ENCODE measurements at places on chromosomes 7 and 10.
A peak's percentile ranks its signal among the peaks of the same experiment; 100 is the strongest.

DNA sequence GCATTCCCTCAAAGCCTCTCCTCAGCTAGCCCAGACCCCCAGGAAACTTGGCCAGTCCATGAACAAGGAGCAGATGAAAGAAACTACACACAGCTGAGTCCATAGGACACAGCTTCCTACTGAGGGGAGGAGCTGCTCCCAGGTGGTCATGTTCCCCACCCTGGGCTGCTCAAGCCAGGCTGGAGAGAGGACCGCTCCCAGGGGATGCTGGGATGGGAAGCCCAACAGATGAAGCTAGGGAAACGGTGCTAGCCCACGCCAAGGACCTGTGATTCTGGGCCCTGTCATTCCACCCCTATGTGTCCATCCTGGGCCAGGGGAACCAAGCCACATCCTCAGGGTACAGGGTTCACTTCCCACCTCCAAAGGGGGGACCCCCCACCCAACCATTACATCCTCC, 19.0 kb downstream of the KCNH2 start:
- no peak for DNase-seq

DNA sequence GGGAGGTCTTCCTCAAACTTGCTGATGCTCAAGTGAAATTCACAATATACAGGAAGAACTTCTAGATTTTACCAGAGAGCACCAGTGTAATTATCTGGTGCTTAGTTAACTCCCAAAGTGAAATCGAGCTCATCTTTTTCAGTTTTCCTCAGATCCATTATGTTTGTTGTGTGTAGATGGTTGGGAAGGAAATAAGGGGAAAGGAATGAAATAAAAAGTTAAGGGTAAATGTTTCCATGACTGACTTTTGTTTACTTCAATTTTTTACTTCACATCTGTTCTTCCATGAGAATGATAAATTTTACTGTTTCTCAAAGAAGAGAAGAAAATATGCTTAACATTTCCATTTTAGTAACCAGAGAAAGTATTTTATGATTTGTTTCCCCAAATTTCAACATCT, 21.3 kb downstream of the FAM107B start:
- DNase-seq, result no peak

DNA sequence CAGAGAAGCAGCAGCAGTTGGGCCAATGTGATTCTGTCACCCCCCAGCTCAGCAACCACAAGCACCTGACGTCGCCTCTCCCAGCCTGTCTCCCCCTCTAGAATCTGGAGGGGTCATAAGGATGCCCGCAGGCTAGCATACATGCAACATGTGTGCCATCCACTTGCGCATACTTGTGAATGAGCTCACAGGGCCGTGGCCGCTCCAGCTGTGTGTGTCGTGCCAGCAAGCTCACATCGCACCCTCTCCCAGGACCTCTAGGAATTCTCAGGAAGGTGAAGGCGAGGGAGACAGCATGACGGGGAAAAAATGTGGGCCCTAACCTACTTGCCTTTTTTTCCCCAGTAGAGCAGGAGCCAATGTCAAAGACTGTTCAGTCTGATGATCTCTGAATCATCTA, 80.3 kb downstream of the STRA8 start:
- DNase-seq, result no peak

- no peak for DNase-seq
Measured at GRCh38 chr7:157246052-157246451, 90.8 kb upstream of the DNAJB6 start.

GRCh38 chr7:6385110-6385781, 62.5 kb downstream of the DAGLB start:
- no peak for DNase-seq

- DNase-seq, result no peak
Measured at GRCh38 chr7:28754027-28754426, 204.1 kb downstream of the TRIL start.

DNA sequence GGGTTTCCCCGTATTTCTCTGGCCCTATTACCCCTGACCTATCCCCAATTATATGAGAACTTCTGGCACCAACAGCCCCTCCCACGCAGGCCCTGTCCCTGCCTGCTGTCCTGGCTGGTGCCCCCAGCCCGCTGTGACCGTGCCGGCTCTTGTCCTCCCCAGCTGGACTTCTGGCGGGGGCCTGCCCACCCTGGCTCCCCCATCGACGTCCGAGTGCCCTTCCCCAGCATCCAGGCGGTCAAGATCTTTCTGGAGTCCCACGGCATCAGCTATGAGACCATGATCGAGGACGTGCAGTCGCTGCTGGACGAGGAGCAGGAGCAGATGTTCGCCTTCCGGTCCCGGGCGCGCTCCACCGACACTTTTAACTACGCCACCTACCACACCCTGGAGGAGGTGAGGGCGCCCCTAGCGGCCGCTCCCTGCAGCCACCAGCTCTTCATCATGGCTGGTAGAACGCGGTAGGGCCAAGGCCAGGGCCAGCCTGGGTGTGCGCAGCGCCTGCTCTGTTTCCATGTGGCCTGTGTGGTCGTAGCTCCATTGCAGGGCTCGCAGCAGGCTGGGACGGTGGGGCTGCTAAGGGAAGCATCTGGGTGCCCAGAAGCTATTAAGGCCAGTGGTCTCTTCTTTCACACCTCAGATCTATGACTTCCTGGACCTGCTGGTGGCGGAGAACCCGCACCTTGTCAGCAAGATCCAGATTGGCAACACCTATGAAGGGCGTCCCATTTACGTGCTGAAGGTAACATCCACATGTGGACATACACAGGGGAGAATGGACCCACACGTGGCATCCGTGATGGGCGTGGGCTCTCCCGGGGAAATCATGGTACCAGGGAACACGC, 1.4 kb downstream of the CPA1 start:
- no peak for DNase-seq

- no peak for DNase-seq
Measured at GRCh38 chr10:12279281-12279680, 70.1 kb upstream of the CAMK1D start.

- no peak for DNase-seq
Measured at GRCh38 chr7:152594801-152595200, 81.1 kb downstream of the XRCC2 start.

DNA sequence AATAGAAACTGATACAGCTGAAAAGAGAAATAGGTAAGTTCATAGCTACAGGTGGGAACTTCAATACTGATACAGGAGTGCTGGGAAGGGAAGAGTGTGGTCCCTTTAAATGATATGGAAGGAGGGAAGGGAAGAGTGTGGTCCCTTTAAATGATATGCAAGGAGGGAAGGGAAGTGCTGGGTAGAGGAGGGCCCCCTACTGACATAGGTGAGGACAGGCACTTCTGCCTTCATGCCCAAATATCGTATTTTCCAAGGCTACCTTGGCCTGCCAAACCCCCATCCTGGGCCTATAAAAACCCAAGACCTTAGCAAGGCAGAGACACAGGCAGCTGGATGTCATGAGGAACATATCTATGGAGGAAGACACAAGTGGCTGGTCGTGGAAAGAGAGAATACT, 92.3 kb downstream of the MAGI2 start:
- no peak for DNase-seq

- DNase-seq, result no peak
Measured at GRCh38 chr7:821688-822087, 10.6 kb upstream of the SUN1 start.

DNA sequence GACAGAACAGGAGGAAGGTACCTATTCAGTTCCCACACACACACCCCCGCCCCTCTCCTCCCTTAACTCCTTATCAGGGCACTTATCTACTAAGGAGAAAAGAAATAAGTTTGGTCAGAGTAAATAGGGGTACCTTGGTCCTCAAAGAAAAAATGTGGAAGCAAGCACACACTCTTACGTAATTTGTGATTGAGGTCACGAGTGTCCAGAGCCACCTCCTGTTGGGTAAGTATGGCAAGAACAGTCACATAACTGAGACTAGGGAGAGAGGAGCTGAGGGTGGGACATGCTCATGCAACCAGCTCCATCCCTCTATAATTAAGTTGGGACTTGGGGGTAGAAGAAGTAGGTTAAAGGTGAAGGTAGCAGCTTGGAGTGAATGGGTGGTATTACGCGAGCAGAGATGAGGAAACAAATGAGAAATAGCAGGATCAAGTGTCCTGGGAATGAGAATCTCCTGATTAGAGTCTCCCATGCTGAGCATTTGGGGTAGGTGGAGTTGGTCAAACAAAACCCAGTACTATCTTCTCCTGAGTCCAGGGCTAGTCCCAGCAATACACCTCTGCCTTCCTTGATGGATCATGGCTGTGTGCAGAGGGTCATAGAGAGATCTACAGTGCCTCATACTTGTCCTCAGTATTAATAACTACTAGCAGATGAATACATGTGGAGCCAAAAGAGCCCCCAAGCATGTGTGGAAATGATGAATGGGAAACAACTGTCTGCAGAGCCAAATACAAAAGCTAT, 77.1 kb downstream of the GSAP start:
- no peak for DNase-seq

GRCh38 chr10:89303161-89303560, 1.3 kb downstream of the IFIT2 start:
- no peak for DNase-seq

- DNase-seq, result no peak
Measured at GRCh38 chr10:121266370-121266769, 331.9 kb downstream of the FGFR2 start.

DNA sequence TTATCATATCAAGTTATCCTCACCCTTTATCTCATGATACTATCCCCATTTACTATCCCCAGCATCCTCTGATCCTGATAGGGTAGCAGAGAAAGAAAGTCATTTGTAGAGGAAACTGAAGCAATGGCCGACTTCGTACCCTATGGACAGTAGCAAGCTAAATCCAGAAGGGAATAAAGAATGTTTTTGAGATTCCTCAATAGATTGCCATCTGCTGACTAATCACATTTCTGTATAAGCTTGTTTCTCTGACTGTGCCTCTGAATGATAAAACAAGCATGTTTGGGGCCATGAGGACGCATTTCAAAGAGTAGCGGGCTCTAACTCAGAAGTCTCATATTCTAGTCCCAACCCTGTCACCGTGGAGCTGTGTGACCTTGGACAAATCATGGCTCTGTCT, 13.2 kb upstream of the FAM107B start:
- DNase-seq, result no peak

DNA sequence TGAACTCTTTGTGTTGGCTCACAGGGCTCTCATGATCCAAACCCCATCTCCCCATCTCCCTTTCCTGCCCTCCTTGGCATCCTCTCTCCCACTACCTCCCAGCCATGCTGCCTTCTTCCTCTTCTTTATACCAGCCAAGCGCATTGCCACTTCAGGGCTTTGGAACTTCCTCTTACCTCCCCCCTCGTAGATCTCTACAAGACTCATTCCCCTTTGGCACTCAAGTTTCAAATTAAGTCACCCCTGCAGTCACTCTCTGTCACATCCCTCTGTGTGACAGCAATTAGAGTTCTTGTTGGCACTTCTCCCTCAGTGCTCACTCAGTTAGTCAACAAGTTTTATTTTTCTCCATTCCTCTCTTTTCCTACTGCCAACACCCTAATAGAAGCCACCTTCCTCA, 20.8 kb upstream of the NRP1 start:
- no peak for DNase-seq

DNA sequence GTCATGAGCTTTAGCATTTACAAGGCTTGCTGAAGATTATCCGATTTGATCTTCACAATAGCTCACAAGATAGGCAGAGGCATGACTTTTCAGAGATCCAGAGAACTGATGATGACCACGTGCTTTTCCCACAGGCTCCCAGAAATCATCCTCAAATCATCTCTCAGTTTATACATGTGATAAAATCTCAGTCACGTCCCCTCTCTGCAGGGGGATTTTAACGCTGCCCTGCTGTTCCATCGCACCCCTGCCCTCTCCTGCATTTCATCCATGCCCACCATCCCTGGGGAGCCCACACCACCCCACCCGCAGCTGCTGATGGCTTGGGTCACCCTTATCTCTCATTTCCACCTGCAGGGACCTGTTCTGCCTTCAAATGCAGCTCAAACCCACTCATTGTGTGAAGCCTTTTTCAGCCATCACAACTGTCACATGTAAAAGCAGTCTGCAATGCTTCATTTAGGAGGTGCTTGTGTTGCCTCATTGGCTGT, 141.8 kb downstream of the DIP2C start:
- no peak for DNase-seq

DNA sequence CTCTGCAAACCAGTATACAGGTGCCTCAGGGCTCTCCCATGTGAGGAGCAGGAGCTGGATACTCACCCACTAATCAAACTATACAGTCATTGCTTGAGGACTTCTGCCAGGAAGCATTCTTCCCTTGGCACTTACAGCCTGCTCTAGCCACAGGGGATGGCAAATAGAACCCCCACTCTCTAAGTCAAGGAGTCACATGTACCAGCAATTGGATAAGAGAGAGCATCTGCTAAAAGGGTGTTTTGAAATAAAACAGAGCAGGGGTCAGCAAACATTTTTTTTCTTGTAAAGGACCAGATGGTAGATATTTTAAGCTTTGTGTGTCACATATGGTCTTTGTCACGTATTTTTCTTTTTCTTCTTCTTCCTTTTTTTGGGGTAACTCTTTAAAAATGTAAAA, 865.2 kb upstream of the GHITM start:
- DNase-seq, result no peak

GRCh38 chr7:74453322-74454011, at the start of gene GTF2IRD1:
GTF2IRD1 (plus strand) TSS chr7:74453906; CDS start chr7:74508081, 54,175 bp downstream.
- peak; percentile 33 for DNase-seq

GRCh38 chr7:79774150-79774549, 320.7 kb upstream of the MAGI2 start:
- DNase-seq, result no peak

GRCh38 chr10:47329855-47330254, 7.6 kb downstream of the GDF2 start:
- no peak for DNase-seq

DNA sequence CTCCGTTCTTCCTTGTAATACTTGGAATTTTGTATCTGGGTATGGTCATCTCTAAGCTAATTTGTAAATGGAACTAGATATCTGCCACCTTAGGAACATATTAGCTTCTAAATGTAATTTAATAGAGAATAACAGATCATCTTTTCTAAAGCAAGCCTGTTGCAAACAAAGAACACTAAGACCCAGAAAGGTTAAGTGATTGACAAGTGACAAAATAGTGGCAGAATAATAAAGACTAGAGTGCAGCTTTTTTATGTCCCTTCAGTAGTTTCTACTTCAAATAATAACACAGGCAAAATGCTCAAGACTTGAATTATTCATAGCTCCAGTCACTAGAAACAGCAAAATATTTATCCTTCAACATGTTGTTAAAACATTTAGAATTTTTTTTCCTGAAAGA, 91.7 kb downstream of the MET start:
- DNase-seq, result no peak

DNA sequence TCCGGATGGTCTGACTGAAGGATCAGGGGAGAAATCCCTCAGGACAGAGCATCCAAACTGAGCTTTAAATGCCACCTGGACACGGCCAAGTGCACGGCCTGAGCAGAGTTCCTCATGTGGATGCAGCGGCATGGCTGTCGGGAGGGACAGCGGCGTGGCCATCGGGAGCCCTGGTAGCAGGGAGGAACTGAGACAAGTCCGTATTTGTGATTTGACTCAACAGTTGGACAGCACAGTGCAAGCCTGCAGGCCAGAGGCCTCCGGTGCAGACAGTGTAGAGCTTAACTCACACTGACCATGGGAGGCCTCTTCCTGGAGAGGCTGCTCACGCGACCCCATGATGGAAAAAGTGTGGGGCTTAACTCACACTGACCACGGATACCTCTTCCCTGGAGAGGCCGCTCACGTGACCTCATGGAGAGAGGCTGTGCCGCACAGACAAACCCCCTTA, 207.4 kb downstream of the DIP2C start:
- DNase-seq, result no peak

- DNase-seq, result no peak
Measured at GRCh38 chr7:132251327-132251659, 325.0 kb downstream of the PLXNA4 start.
